Endodermal cell (in vitro differentiated cells): ENCODE measurements at places on chromosomes 1 and 21. TPM values are rescaled to one million over a fixed set of nuclear protein-coding genes. Genes with fewer than 3 reads are reported as not detected.

FCMR gene
- not detected in 2 replicates for total RNA-seq

BTBD19 gene
- total RNA-seq, result 5.0 to 7.4 TPM (median 5.3 TPM) in 3 replicates

S100A14 gene
- 45.7 and 53.8 TPM in 2 replicates for total RNA-seq

RGS5 gene
- 75.4 and 88.9 TPM in 2 replicates for total RNA-seq

ADAMTS4 gene
- total RNA-seq, result 1.9 and 4.4 TPM in 2 replicates

PLPPR4 gene
- 0.20 and 0.32 TPM in 2 replicates for total RNA-seq

DNA sequence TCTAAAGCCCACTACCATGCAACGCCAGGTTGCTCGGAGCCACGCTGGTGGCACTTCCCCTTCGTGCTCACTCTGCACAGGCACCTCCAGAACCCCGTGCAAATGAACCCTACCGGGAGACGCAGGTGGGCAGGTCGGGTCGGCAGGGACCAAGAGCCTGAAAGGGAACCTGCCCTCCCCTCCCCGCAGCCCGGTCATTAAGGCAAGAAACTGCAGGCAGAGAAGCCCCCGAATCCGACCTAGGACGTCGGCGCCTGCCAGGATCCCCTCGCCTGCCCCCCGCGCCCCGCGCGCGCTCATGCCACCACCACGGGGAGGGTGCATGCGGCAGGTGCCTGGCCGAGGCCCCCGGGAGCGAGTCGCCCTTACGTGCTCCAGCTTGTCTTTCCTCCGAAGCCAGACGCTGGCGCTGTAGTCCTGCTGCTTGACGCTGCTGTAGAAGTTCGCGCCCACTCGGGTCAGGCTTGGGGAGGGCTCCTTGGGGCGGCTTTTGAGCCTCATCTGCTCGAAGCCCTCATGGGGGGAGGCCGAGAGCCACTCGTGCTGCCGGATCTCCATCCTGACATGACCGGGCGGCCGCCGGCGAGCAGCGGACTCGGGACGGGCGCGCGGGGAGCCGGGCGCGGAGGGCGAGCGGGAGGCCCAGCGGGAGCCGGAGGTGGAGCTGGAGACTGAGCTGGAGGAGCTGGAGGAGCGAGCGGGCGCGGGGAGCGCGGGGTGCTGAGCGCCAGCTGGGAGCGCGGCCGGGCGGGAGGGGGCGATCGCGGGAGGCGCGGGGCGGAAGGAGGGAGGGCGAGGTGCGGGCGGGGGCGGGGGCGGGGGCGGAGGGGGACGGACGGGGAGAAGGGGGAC lies 552 bp downstream of the PLD5 start:
- H3K27ac ChIP-seq, result no peak overlapping the region
- peak overlapping the region; percentile 87 for H3K4me3 ChIP-seq
- peaks cover 40% of the 10 kb centered on the region for H3K27me3 ChIP-seq
- H3K4me1 ChIP-seq, result peaks cover 5% of the 10 kb centered on the region

- no peak overlapping the region for H3K27ac ChIP-seq
- H3K27me3 ChIP-seq, result no peaks in the 10 kb centered on the region
- DNase-seq, result peak; percentile 64
- H3K4me1 ChIP-seq, result peaks cover 4% of the 10 kb centered on the region
- H3K36me3 ChIP-seq, result no peaks in the 10 kb centered on the region
These were observed 362.4 kb downstream of the NEGR1 start for GRCh38 chr1:71919811-71920509.

- H3K4me3 ChIP-seq, result peak overlapping the region; percentile 95
- no peak overlapping the region for H3K27ac ChIP-seq
- H3K4me1 ChIP-seq, result peaks cover 4% of the 10 kb centered on the region
- no peak for DNase-seq
These were observed 1.2 kb downstream of the MTF2 start for GRCh38 chr1:93080179-93080823.

DNA sequence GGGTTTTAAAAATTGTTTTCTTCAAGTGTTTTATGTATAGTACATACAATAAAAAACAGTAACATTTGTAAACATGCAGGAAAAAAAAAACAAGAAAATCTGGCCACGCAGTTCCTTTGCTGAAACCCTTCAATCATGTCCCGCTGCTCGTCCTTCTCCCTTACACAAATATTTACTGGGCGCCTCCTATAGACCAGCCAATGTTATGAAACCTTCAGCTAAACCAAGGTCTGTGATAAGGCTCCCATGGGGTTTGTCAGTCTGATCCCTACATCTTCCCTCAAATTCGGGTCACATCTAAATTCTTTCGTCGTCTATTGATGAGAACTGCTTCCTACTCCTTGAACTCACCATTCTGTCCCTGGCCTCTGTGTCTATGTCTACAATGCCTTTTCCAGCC lies 583.9 kb downstream of the SMYD3 start:
- no peak overlapping the region for H3K27ac ChIP-seq
- H3K4me3 ChIP-seq, result no peak overlapping the region
- no peak for DNase-seq
- H3K36me3 ChIP-seq, result no peaks in the 10 kb centered on the region

DNA sequence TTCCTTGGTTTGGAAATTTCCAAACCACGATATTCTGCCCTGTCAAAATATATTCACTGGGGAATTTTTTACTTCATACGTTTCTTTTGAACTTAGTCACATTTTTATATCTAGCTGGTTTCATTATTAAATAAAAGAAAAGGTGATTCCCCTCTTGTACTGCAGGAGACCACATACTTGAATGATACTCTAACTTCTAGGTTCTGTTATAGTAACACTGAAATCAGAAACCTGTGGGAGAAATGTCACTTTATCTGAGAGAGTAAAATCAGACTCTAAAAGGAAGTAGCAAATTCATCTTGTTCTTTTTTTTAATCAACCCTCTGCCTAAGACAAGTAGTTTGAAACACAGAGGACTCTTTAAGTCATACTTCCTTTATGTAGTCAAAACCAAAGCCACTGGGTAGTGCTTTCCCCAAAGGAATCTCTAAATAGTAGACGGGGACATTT lies 34.4 kb downstream of the MRPL39 start:
- H3K27ac ChIP-seq, result no peak overlapping the region
- H3K27me3 ChIP-seq, result no peaks in the 10 kb centered on the region
- no peak for DNase-seq
- H3K36me3 ChIP-seq, result peaks cover 7% of the 10 kb centered on the region

DNA sequence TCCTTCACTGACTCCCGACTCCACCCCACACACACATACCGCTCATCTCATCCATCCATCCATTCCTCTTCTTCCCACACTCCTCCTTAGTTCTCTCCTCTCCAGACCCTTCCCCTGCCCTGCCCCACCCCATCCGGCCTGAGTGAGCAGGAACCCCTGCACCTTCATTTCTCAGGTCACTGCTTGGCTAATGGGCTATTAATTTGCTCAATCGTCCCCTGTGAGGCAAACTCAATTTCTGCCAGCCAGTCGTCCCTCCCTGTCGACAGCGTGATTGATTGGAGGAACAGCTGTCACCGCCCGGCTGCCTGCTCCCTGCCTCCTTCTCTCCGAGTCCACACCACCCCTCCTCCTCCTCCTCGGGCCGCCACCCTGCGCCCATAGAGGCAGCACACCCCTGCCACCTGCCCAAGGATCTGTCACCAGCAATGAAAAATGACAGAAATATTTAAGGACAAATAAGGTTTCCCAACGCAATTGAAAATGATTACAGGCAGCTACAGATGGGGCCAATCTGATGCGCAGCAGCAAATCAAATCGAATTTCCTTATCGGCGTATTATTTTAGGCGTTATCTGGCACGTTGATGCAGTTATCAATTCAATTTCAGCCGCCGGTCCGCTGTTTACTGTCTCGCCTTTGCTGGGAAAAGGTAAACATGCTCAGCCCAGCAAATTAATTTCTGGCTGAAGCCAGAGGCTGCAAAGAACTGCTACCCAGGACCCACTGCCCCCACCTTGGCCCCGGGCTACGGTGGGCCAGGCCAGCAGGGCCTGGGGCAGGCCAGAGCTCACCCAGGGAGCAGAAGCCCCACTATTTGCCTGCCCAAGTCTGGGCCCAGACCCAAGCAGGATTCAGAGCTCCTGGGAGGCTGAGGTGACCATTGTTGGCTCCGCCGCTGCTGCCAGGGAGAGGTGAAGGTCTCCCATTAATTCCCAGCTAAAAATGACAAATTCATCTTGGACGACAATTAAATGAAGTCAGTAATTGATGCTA lies 71.3 kb downstream of the TMEM53 start:
- no peaks in the 10 kb centered on the region for H3K36me3 ChIP-seq
- no peak for DNase-seq
- H3K4me1 ChIP-seq, result no peaks in the 10 kb centered on the region
- H3K27ac ChIP-seq, result no peak overlapping the region
- no peak overlapping the region for H3K4me3 ChIP-seq

- no peaks in the 10 kb centered on the region for H3K36me3 ChIP-seq
- H3K4me3 ChIP-seq, result no peak overlapping the region
- DNase-seq, result no peak
- H3K4me1 ChIP-seq, result peaks cover 3% of the 10 kb centered on the region
These were observed 30.7 kb upstream of the TDRD10 start for GRCh38 chr1:154471304-154471703.

- no peak overlapping the region for H3K27ac ChIP-seq
- DNase-seq, result no peak
- no peaks in the 10 kb centered on the region for H3K27me3 ChIP-seq
- H3K36me3 ChIP-seq, result no peaks in the 10 kb centered on the region
These were observed 12.2 kb upstream of the ID3 start for GRCh38 chr1:23571465-23571864.

- H3K4me3 ChIP-seq, result no peak overlapping the region
- H3K27ac ChIP-seq, result no peak overlapping the region
- H3K27me3 ChIP-seq, result no peaks in the 10 kb centered on the region
These were observed 386.4 kb downstream of the HHAT start for GRCh38 chr1:210715072-210715471.

DNA sequence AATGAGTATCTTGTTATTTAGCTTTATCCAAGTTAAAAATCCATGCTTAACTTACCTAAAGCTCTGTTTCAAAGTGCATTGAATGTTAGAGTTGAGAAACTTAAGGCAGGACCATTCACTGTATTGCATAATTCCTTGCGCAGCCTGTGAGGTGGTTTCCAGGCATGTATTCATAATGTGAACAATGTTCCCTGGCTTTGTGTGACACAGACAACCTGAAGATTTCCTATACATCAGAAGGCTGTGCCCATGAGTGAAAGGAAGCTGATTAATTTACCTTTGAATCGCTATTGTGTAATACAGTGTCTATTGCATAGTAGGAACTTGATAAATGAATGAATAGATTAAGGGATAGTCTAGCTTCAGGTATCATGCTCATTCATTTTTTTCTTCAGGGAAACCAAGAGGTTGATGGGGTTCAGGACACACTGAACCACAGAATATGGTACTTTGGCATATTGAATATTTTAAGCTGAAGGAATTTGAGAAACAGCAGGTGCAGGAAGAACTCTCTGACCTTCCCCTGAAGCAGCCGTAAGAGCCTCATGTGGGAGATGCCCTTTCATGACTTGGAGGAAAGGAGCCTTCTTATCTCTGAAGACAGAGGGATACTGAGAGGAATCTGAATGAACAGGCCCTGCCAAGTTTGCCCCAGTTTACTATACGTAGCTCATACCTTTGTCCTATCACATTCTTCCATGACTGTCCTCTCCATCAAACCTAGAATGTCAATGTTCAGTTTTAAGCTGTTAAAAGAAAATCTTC lies 88.6 kb upstream of the GNG12 start:
- no peak overlapping the region for H3K4me3 ChIP-seq
- DNase-seq, result no peak
- no peaks in the 10 kb centered on the region for H3K27me3 ChIP-seq

DNA sequence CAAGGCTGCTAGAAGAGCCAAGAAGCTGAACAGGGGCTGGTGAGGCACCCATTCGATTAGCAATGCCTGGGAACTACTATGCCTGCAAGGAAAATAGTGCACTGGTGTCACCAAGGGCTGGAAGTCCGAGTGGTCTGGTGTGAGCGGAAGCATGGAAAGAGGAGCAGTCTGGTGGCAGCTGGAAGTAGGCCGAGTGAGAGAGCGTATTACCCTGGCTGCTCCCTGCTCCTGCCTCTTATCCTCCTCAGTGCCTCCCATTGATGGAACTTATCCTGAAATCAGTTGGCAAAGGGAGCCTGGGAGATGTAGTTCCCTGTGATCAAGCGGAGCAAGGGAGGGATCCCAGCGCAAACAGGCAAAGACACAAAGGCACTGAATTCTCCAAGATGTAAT lies 9.6 kb downstream of the SMAP2 start:
- H3K36me3 ChIP-seq, result peaks cover 13% of the 10 kb centered on the region
- no peaks in the 10 kb centered on the region for H3K27me3 ChIP-seq
- peaks cover 21% of the 10 kb centered on the region for H3K4me1 ChIP-seq

DNA sequence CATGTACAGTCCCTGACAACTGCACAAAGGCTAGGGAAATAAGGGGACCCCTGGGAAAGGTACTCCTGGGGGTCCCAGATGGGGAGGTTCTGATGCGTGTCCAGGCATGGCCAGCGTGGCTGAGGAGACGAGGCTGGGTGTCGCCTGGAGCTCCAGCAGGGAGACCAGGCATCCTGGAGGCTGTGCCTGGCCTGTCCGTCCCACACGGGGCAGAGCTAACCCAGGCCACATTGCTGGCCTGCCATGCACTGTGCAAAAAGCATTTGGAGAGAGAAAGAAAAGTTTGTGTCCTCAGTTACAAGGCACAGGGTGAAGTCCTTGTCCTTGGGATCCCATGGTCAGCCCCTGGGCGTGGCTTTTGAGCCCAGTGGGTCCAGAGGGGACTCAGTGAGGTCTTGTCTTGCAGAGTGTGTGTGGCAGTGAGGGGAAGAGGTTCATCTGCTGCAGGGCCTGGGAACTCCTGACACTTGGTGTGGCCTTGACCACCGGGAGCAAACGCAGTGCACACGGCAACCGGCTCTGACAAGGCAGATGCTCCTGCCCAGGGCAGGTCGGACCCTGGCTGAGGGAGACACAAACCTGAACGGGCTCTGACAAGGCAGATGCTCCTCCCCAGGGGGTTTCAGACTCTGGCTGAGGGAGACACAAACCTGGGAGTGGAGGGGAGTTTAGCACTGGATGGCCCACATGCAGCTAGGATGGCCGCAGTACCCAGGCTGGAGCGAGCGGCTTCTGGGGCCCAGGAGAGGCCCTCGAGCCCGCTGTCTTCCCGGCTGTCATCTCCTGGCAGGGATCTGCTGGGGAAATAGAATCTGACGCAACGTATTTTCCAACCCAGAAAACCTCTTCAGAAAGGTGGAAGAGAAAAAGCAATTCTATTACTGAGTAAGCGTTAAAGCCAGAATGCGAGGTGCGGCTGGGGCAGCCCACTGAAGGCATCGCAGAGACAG lies 37.3 kb upstream of the COL18A1 start:
- DNase-seq, result no peak
- H3K27ac ChIP-seq, result no peak overlapping the region
- no peak overlapping the region for H3K4me3 ChIP-seq
- H3K4me1 ChIP-seq, result peaks cover 21% of the 10 kb centered on the region
- H3K36me3 ChIP-seq, result no peaks in the 10 kb centered on the region
